ENCODE measurements at places on chromosomes 7 and 10.
A peak's percentile ranks its signal among the peaks of the same experiment; 100 is the strongest.

- DNase-seq, result no peak
Measured at GRCh38 chr7:16954321-16954720, 72.5 kb upstream of the AGR3 start.

DNA sequence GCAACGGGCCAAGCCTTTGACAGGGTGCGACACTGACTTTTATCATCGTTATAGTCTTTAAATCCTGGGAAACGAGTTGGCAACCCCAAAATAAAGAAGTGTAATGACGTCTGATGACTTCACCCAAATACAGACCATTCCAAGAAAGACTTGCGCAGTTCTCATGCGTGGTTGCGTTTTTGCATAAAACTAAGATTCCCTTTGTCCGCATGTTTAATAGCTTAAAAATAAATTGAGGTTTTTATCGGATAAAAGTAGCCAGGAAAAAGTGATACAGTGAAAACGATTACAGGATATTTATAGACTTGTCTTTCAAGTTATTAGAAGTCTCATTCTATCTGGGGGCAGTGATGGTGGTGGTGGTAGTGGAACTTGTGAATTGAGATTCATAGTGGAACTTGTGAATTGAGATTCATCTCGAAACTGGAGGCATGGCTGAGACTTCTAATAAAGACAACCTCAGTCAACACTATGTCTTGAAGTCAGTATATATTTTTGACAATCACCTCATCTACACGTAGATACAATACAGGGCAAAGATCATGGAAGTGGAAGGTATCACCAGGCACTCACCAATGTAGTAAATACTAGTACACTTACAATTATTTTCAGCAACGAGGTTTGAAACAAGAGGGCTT is 1.2 kb upstream of the NAMPT start:
- DNase-seq, result no peak

DNA sequence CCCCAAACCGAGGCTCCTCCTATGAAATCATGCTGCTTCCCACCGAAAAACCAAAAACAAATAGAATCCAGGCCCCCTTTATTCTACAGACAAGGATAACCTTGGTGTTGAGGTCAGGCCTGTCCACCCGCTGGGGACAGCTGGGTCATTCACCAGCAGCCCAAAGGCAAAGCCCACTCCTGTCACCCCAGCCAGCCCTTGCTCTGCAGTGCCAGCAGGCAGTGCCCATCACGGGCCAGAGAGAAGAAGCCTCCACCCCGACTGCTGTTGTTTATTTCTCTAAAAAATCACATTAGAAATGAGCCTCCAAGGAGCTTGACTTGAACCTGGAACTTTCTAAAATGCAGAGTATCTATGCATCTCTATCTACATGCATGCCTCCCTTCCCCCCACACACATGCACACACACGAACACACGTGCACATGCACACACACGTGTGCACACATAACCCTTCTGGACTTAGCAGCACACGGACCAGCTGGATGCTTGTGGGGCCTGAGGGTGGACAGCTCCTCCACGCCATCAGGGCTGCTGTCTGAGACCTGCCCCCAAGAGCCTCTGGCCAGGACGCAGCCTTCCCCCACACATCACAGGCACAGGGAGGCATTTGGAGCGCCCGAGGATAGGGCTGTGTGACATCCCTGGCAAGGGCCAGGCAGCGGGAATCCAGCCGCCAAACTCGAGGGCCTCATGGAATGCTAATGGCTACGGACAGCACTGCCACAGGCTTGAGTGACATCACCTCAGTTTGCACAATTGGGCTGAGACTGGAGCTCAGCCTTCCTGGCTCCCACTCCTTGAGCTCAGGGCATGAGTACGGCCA is 22.8 kb downstream of the PRKAG2 start:
- DNase-seq, result no peak

DNA sequence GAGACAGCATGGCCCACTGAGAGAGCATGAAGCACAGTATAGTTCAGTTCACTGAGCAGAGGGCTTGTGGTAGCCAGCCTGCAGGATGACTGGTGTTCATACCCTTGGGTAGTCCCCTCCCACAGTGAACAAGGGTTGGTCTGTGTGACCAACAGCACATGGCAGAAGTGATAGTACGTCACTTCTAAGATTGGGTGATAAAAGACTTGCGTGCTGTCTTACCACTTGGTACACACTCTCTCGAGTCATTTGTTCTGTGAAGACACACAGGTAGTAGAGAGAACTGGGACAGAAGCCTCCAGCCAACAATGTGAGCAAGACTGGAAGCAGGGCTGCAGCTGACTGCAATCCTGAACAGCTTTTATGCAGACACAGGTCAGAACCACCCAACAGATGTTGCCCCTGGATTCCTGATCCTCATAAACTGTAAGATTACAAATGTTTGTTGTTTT is 14.6 kb downstream of the EPC1 start:
- DNase-seq, result no peak

- DNase-seq, result peak; percentile 47
Measured at GRCh38 chr7:106177738-106178592, 65.9 kb upstream of the SYPL1 start.

GRCh38 chr7:112204499-112205342 is 1.5 kb downstream of the DOCK4 start:
- DNase-seq, result no peak

GRCh38 chr10:43126759-43127424 is 11.4 kb upstream of the CSGALNACT2 start:
- DNase-seq, result no peak

GRCh38 chr7:80838643-80839042 is 80.2 kb downstream of the SEMA3C start:
- no peak for DNase-seq

GRCh38 chr10:79239275-79239779 is 107.9 kb upstream of the PPIF start:
- DNase-seq, result no peak

DNA sequence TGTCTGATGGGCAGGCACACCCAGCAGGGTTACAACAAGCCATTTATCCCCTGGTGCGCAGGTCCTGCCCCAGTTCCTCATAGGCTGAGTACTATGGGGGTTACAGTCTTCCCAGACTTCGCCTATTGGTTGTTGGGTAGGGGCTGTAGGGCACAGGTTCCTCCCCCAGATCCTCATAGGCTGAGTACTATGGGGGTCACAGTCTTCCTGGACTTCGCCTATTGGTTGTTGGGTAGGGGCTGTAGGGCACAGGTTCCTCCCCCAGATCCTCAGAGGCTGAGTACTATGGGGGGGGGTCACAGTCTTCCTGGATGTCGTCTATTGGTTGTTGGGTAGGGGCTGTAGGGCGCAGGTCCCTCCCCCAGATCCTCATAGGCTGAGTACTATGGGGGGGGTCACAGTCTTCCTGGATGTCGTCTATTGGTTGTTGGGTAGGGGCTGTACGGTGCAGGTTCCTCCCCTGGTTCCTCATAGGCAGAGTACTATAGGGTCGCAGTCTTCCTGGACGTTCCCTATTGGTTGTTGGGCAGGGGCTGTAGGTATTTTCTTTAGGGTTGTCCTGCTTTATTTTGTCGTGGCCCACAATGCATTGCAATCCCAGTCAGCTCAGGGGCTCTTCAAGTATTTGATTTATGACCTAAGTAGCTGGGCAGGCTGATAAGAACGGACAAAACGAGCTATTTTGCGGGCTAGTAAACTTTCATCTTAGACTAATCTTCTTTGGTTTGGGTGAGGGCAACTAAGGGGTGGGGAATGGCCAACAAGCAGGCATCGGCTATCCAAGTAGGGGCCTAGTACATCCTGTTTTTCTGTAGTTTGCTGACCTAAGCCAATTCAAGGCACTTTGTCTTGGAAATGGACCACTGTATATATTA is 3.4 kb downstream of the LRRC27 start:
- no peak for DNase-seq

DNA sequence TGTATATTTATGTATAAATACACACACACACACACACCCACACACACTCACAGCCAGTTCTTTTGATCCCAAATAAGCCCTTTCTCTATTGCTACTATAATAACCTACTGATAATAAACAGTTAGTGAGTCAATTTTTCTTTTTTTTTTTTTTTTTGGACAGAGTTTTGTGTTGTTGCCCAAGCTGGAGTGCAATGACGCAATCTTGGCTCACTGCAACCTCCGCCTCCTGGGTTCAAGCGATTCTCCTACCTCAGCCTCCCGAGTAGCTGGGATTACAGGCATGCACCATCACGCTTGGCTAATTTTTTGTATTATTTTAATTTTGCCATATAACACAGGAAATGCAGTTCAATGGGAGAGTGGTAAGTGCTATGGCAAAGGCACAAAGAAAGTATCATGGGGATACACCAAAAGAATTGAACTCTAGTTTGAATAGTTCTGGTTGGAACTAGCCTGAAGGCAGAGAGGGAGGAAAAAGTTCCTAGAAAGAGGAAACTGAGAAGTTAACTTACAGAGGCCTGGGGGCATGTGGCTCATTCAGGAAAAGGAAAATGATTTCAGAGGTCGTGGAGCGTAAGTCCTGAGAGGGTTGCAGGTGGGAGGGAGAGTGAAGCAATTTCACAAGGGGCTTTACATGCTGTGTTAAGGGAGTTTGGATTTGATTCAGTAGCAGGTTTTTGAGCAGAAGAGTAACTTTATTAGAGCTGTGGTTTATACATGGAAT is 44.4 kb upstream of the JCAD start:
- no peak for DNase-seq

- no peak for DNase-seq
Measured at GRCh38 chr7:112942981-112943380, 143.6 kb downstream of the GPR85 start.

GRCh38 chr10:31708046-31708445 is 220.6 kb downstream of the ARHGAP12 start:
- DNase-seq, result no peak

DNA sequence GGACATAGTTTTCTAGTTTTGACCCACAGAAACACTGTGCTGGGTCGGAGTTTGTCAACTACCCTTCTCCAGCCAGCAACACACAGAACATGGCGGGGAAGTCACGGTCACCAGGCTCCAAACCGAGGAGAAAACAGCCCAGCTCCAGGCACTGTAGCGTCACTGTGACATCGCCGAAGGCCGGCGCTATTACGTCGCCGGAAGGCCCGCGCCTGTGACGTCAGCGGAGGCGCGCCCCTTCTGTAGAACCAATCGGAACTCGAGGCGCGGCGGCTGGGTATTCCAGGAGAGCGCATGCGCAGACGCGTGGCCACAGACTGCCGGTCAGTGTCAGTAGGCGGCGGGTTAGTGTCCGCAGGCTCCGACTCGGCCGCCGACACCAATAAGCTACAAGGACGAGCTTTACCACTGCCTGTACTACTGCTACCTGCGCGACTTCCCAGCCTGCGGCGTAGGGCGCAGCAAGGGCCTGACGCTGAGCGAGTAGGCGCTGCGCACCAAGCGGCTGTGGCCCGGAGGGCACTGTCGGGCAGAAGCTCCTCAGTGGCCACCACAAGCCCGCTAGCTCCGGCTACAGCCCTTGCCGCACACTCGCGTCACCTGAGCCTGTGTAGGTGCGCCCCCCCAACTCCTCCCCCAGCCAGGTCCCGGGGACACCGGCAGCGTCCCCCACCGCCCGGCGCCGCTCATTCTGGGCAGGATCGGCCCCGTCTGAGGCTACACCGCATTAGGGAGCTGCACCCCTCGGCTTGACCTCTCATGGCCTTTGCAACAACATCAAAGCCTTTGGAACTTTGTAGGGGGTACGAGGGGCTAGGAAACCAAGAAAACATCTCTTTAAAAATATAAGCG is 35.1 kb upstream of the SRRM3 start:
- peak; percentile 63 for DNase-seq

DNA sequence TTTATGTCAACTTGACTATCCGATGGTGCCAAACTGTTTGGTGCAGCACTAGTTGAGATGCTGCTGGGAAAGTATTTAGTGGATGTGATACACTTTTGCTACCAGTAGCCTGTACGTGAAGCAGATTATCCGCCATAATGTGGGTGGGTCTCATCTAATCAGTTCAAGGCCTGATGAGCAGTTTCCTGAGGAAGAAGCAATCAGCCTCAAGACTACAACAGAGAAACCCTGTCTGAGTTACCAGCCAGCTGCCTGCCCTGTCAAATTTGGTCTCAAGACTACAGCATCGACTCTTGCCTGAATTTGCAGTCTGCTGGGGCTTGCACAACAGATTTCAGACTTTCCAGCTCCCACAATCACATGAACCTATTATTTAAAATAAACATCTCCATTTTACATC is 10.9 kb upstream of the RBP3 start:
- DNase-seq, result no peak

DNA sequence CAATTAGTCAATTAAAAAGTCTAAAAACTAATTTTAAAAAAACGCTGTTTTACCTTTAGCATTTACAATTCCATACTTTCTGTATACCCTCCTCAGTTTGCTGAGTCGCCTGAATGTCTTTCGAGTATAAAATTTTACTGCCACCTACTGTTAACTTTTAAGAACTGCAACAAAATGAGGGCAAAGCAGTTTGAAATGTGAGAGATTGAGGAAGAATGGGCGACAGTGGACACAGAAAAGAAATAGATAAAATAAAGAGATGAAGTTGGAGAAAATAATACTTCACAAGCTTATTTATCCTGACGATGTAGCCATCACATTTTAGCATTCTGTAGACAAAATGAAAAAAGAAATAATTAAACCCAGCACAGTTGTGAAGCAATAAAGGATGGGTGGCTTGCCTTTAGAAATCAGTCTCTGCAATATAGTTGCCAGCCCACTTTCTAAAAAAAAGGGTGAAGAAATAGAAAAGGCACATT is 110.8 kb upstream of the PTN start:
- DNase-seq, result no peak

GRCh38 chr10:125283191-125283835 is 123.0 kb upstream of the CTBP2 start:
- DNase-seq, result no peak

DNA sequence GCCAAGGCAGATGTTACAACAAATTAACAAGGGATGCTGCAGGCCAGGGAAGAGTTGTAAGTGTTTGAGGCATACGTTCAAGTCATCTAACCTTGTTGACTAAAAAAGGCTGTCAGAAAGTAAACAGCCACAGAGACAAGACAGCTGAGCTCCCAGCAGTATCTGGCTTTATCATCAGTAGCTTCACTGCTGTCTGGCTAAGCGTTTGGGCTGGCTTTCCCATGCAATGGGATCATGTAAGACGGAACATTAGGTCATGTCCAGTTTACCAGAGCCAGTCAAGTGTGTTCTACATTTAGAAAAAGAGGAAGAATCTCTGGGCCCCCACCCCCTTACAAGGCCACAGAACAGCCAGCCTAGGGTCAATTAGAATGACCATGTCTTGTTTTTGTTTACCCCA is 51.3 kb upstream of the GSAP start:
- DNase-seq, result no peak

- no peak for DNase-seq
Measured at GRCh38 chr7:28330384-28331070, 81.8 kb upstream of the CREB5 start.
